ENCODE measurements at places on chromosomes 1 and 21.
A peak's percentile ranks its signal among the peaks of the same experiment; 100 is the strongest.

DNA sequence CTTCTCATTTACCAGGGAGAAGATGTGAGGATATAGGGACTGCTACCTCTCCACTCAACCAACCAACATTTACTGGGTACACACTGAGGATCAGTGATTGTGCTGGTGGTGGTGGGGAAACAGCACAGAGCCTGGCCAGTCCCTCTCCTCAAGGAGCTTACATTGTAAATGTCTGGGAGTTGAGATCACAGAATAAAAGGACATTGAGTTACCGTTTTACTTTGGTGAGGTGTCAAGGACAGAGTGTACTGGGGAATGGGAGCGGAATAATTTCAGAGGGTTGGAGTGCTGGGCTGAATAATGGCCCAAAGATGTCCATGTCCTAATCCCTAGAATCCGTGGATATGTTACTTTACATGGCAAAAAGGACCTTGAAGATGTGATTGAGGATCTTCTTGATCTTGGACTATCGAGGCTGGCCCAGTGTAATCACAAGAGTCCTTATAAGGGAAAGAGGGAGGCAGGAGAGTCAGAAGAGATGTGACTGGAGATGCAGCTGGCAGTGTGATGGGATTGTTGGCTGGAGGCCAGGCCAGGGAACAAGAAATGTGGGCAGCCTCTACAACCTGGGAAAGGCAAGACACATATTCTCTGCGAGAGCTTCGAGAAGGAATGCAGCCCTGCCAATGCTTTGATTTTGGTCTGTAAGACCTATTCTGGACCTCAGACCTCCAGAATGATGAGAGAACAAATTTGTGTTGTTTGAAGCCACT, 26.6 kb upstream of the RWDD3 start:
- no peak for DNase-seq

DNA sequence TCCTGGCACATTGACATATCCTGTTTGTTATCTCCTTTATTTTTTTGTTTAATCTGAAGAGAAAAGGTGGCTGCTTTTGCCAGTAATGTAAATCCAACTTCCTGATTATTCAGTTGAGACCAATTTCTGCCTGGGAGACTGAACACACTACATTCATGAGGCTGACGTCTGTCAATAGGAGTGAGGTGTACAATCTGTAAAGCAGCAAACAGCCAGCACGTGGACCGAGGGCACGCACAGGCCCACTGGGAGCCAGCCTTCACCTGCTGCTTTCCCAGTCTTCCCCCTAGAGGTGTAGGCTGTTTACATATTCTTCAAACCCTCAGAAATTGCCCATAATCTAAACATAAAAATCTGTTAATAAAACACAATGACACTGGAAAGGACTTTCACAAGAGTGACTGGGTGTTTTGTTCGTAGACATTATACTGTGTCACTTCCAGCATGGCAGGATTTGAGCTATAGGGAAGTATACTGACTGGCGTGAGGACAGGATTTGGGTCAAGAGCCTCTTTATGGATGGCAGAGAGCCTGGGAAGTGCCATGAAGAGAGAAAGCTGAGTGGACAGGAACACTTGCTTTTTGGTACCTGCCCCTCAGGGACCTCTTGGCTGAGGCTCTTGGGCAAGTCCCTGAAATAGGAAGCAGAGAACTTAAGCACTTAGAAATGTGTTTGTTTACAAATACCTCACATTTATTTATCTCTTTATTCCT, 552.9 kb upstream of the CAMK1G start:
- no peak for DNase-seq

DNA sequence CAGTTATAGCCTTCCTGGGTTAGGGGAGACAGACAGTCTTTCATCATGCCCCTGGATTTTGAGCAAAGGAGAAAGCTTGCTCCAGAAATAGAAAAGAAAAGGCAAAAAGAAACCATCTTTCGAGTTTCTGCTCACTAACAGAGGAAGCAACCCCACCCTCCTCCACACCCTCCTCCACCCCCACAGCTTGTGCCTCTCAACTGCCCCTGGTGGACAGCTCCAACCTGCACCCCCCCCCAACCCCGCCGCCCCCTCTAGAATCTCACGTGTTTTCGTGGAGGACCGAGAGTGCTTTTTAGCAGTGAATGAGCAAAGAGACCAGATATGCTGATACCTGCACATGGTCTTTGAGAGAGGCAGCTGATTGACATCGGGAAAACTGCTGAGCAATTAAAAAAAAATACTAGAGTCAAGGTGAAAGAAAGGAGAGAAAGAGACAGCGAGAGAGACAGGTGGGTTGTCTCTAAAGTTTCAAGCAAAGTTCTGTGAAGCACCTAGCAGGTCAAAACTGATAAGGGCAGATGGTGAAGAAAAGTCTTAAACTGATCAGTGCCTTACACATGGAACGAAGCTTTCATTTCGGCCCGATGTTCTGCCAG, 358.3 kb downstream of the KIF26B start:
- no peak for DNase-seq

GRCh38 chr21:16709866-16710550, 802.8 kb upstream of the CXADR start:
- no peak for DNase-seq

DNA sequence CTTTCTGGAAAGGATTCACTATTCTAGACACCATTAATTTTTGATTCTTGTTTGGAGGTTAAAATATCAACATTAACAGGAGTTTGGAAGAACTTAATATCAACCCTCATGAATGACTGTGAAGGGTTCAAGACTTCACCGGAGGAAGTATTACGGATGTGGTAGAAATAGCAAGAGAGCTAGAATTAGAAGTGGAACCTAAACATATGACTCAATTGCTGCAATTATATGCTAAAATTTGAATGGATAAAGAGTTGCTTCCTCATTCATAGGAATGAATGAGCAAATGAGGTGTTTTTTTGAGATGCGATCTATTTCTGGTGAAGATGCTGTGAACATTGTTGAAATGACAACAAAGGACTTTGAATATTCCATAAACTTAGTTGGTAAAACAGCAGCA, 77.9 kb upstream of the TNFSF4 start:
- DNase-seq: no peak

GRCh38 chr1:172917972-172918371, 132.8 kb downstream of the TNFSF18 start:
- DNase-seq: no peak

DNA sequence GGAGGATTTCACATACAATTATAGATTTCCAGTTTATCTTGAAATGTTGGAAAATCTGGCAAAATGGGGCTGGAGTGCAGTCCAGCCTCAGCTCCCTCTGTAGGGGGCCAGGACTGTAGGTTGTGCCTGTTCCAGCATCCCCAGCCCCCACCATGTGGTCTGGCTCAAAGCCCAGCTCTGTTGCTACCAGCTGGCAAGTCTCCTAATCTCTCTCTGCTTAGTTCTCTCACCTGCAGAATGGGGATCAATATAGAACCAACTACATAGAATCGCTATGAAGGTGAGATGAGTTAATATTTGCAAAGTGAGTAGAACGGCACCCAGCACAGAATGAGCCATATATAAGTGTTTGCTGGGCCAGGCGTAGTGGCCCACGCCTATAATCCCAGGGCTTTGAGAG, 50.0 kb upstream of the TARDBP start:
- no peak for DNase-seq

- DNase-seq: no peak
Observed at GRCh38 chr1:158163000-158163947, 17.4 kb upstream of the CD1D start.

- no peak for DNase-seq
Observed at GRCh38 chr1:165006831-165007230, 349.7 kb downstream of the LMX1A start.

DNA sequence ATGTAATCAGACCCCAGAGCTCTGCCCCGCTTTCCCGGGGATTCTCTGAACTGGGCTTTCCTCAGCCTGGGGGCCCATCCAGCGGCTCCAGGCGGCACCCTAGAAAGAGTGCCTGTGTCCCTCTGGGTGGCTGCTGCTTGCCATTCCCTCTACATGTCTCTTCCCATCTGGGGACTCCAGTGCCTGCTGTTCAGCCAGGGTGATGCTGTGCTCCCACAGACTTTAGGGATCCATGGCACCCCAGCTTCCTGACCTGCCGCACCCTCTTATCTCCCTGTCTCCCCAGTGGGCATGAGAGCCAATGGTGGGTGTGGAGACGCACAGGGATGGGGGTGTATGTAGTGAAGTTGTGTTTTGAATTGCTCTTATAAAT, 16.2 kb downstream of the TRAPPC10 start:
- no peak for DNase-seq

DNA sequence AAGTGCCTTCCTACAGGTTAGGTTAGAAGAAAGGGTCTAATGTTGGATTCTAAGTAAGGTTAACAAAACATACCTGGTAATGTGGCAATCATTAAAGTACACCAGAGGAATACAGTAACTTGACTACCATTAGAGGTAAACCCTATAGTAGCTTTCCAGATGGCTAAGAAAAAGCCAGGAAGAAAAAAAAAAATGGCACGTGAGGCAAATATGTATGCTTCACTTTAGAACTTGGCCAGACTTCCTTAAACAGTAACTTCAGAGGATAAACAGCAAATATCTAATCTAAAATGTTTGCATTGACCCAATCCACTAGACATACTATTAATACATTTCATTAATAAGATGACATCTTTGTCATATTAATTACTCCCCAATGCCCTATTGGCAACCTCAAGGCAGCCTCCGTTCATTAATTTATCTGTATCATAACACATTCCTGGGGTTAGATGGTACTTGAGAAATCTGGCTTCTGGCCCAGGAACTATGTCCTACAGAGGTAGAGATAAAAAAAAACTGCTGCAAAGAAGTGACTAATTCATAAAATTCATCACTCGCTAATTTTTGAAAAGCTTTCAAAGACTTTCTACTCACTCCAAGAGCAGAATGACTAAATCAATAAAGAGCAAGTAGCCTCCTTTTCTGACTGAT, 5.8 kb downstream of the DCAF8 start:
- DNase-seq: no peak

GRCh38 chr1:44679468-44679867, 5.0 kb downstream of the ARMH1 start:
- no peak for DNase-seq

GRCh38 chr1:56190806-56191365, 388.5 kb downstream of the PLPP3 start:
- no peak for DNase-seq

- no peak for DNase-seq
Observed at GRCh38 chr1:209404577-209404976, 178.9 kb upstream of the CAMK1G start.

- DNase-seq: no peak
Observed at GRCh38 chr1:184060316-184060715, 8.8 kb downstream of the TSEN15 start.

GRCh38 chr1:15246960-15247614, at the start of gene FHAD1:
Gene FHAD1 (plus strand): TSS chr1:15247223. CDS start chr1:15251785, 4,562 bp downstream.
- DNase-seq: peak; percentile 35

DNA sequence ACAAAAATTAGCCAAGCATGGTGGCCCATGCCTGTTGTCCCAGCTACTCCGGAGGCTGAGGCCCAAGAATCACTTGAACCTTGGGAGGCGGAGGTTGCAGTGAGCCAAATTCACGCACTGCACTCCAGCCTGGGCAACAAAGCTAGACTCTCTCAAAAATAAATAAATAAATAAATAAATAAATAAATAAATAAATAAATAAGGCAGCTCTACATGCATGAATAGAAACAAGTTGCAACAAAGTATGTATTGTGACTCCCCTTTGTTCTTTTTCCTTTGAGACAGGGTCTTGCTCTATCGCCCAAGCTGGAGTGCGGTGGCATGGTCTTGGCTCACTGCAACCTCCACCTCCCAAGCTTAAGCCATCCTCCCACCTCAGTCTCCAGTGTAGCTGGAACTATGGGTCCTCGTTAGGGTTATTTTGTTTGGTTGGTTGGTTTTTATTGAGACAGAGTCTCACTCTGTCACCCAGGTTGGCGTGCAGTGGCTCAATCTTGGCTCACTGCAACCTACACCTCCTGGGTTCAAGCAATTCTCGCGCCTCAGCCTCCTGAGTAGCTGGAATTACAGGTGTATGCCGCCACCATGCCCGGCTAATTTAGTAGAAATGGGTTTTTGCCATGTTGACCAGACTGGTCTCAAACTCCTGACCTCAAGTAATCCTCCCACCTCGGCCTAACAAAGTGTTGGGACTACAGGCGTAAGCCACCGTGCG, 8.0 kb downstream of the USP48 start:
- no peak for DNase-seq

DNA sequence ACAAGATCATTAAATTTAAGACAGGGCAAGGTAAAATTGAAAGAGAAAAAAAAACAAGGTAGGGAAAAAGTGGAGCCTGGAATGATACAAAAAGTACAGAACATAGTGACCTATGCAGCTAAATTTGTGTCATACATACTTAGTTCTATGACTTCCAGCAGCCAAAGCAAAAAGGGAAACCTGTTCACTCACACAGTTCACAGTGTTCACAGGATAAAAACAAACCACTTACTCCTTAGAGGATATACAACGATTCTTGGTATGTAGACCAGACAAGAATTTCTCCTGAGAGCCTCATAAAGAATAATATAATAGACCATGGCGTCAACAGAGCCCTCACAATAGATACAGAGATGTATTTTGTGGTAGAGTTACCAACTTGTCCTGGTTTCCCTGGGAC, 27.5 kb downstream of the COA7 start:
- no peak for DNase-seq

DNA sequence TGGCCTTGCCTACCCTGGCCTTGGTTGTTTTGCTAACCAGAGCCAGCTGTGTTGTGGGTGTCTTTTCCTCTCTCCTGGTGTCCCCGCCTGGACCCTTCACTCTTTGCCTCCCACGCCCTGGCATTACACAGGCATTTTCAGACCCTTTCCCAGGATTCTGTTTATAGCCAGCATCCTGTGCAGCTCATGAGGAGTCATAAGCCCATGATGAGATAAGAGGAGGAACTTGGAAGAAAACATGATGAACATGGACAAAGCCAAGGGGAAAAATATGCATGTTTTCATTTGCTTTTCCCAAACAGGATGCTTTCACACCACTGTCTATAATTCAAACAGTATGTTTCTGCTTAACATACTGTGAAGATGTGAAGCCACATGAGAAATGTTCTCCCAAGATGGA, 18.7 kb upstream of the WARS2 start:
- DNase-seq: no peak

DNA sequence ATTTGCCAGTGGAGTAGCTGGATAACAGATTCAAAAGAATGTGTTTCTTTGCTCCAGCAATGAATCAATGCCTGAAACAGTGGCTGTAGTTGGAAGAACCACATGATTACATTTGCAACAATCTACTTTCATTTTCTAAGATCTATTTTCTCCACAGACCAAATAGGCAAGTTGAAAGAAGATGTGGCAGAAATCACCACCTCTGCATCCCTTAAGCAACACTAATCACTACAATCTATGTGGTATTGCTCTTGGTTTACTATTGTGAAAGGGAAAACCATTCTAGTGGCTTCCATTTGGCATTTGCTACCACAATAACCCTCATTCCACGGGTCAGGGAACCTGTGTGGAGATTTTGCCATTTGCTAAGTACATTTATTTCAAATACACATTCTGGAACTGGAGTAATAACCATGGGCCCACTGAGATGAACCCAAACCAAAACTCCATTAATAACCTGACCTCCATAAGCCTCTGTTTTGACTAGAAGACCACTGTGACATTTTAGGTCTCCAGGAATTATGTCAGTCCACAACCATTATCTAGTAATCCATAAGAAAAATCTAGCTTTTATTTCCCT, 66.3 kb downstream of the C1orf185 start:
- DNase-seq: no peak
